CD4-positive, CD25-positive, alpha-beta regulatory T cell (primary cell): ENCODE measurements at places on chromosomes 4 and X. TPM values are rescaled to one million over a fixed set of nuclear protein-coding genes. Genes with fewer than 3 reads are reported as not detected.

- no peaks in the 10 kb centered on the region for H3K36me3 ChIP-seq
- H3K4me1 ChIP-seq = no peaks in the 10 kb centered on the region
- DNase-seq = no peak
- no peak overlapping the region for H3K27ac ChIP-seq
- H3K4me3 ChIP-seq = no peak overlapping the region
These were observed 142.2 kb downstream of the FAM47A start for GRCh38 chrX:33989936-33990335.

The ARHGAP6 gene
- total RNA-seq = 1.8 TPM

GRCh38 chr4:89563431-89563830 is 255.8 kb upstream of the GPRIN3 start:
- no peak for DNase-seq
- no peaks in the 10 kb centered on the region for H3K4me1 ChIP-seq
- H3K4me3 ChIP-seq = no peak overlapping the region
- H3K27me3 ChIP-seq = no peaks in the 10 kb centered on the region
- H3K27ac ChIP-seq = no peak overlapping the region

DNA sequence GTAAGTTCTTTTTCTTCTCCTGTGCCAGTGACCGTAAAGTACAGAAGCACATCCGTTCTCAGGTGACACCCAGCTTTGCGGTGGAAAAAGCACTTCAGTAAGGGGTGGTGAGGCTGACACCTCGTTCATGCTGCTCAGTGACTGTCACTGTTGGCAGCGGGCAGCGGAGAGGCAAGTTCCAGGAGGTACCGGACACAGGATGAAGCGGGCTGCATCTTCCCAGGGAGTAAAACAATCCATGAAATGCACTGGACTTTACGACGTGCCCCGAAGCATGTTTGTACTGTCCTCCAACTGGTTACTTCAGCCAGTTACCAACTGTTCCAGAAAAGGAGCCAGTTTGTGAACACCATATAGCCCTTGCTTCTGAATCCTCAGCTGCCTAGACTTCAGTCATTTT is 110.7 kb downstream of the ZNF827 start:
- H3K27ac ChIP-seq = no peak overlapping the region
- peaks cover 14% of the 10 kb centered on the region for H3K4me1 ChIP-seq
- H3K27me3 ChIP-seq = no peaks in the 10 kb centered on the region
- no peaks in the 10 kb centered on the region for H3K36me3 ChIP-seq
- H3K4me3 ChIP-seq = no peak overlapping the region
- DNase-seq = no peak

GRCh38 chr4:138487670-138488069 is 245.5 kb upstream of the SLC7A11 start:
- H3K27ac ChIP-seq = no peak overlapping the region
- no peak overlapping the region for H3K4me3 ChIP-seq
- no peaks in the 10 kb centered on the region for H3K36me3 ChIP-seq
- H3K4me1 ChIP-seq = no peaks in the 10 kb centered on the region

- no peaks in the 10 kb centered on the region for H3K4me1 ChIP-seq
- no peak overlapping the region for H3K27ac ChIP-seq
- H3K4me3 ChIP-seq = no peak overlapping the region
These were observed 54.4 kb downstream of the PGRMC1 start for GRCh38 chrX:119290476-119290875.

DNA sequence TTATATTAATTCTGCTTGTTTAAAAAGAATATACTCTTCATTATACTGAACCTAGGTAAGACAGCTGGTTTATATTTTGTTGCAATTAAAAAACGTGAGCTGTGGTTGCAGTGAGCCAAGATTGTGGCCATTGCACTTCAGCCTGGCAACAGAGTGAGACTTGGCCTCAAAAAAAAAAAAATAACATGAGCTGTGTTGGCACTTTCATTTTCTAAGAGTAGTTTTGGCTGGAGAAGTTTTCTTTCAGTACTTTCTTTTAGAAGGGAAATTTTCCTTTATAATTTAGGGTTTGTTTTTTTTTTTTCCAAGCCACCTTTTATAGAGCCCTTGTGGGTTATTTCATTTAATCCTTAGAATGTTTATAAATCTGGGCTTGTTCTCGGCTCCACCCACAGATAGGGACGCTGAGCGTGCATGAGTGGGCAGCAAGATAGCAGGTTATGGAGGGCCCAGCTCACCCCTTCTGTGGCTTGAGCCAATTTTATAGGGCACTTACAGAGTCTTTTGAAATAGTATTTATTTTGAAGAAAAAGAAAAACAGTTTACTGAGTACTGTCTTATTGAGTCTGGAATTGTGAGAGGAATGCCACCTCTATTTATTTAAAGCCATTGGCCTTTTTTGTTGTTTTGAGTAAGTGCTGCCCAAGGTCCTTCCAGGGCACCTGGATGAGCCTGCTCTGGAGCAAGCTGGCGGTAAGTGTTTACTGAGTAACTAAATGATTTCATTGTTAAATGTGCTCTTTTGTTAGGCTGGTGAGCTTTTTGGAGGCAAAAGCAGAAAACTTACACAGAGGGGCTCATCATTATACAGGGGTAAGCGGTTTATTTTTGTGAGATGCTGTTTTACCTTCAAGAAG is 60.9 kb downstream of the HTT start:
- no peaks in the 10 kb centered on the region for H3K27me3 ChIP-seq
- no peak overlapping the region for H3K4me3 ChIP-seq
- H3K36me3 ChIP-seq = peaks cover 73% of the 10 kb centered on the region
- DNase-seq = no peak
- no peak overlapping the region for H3K27ac ChIP-seq
- no peaks in the 10 kb centered on the region for H3K4me1 ChIP-seq

The SPANXA1 gene
- total RNA-seq = not detected
